Activated CD4-positive, CD25-positive, alpha-beta regulatory T cell treated with anti-CD3 and anti-CD28 coated beads, Interleukin-2, amount 50 U/mL, for 16 hours (primary cell): ENCODE measurements at places on chromosomes 1 and 21.

- DNase-seq: no peak
Observed at GRCh38 chr1:23423415-23424292, 894 bp downstream of the TCEA3 start.

- DNase-seq: no peak
Observed at GRCh38 chr1:181548497-181548896, 65.2 kb downstream of the CACNA1E start.

- DNase-seq: no peak
Observed at GRCh38 chr1:79375352-79375751, 368.8 kb upstream of the ADGRL4 start.

DNA sequence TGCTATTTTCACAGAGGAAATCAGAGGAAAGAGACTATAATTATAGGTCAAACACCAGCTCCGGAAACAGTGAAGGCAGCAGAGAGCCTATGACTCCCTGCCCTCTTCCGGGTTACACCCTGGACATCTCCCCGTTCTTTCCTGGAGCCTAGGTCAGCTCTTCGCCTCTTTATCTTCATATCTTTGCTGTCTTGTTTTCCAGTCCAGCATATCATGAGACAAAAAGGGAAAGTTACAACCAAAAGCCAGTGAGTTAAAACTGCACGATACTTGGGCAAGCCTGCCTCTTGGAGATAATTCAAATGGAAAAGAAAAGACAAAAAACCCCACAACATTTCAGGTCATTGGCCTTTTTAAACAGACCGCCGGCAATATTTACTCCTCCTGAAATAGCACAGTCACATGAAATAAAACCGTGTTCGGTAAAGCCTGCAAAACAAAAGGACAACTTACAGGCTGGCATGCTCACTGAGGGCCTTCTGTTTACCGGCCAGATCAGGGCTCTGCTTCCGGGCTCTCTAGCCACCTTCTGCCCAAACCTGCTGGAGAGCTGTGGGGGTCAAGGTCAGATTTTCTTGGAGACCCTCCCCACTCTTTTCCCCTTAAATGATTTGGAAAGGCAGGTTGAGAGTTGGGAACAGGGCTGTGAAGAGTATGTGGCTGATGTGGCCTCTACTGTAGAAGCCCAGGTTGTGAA is 42.8 kb upstream of the PPP2R5A start:
- no peak for DNase-seq
